ENCODE measurements at places on chromosomes 6 and 20.
A peak's percentile ranks its signal among the peaks of the same experiment; 100 is the strongest.

- no peak for DNase-seq
These were observed 319.1 kb upstream of the NT5E start for GRCh38 chr6:85130743-85131142.

GRCh38 chr20:43938932-43939761 lies 24.5 kb downstream of the TOX2 start:
- DNase-seq, result no peak

DNA sequence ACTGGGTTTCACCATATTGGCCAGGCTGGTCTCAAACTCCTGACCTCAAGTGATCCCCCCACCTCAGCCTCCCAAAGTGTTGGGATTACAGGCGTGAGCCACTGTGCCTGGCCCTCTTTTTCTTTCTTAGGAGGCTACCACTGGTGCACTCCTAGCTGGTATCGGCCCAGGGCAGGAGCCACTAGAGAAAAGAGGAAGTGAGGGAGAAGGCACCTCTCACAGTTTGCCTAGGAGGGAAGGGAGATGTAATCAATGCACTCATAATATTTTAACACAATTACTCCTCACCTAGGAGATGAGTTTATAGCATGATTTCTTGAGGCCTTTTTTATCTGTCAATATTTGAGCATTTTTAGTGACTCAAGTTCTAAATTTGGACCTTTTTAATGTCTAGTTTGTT lies 189.0 kb upstream of the SOX4 start:
- no peak for DNase-seq

- no peak for DNase-seq
These were observed 1.4 kb downstream of the AKIRIN2 start for GRCh38 chr6:87700397-87701343.

DNA sequence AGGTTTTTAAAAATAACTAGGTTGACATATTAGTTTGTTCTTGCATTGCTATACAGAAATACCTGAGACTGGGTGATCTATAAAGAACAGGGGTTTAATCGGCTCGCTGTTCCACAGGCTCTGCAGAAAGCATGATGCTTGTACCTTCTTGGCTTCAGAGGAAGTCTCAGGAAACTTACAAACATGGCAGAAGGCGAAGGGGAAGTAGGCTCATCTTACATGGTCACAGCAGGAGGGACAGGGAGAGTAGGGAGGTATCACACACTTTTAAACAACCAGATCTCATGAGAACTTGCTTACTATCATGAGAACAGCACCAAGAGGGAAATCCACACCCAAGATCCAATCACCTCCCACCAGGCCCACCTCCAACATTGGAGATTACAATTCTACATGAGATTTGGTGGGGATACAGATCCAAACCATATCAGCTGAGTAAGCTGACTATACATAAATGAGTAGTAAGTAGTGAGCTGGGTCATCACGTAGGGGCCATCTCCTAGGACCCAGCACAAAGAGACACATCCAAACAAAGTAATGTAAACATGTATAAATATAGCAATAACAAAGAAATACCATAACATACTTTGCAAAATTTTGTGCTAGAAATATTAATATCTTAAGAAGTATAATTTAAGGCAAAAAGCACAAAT lies 31.4 kb upstream of the SIRPG start:
- DNase-seq, result no peak

GRCh38 chr20:45395114-45395415 lies 13.0 kb upstream of the DBNDD2 start:
- no peak for DNase-seq

DNA sequence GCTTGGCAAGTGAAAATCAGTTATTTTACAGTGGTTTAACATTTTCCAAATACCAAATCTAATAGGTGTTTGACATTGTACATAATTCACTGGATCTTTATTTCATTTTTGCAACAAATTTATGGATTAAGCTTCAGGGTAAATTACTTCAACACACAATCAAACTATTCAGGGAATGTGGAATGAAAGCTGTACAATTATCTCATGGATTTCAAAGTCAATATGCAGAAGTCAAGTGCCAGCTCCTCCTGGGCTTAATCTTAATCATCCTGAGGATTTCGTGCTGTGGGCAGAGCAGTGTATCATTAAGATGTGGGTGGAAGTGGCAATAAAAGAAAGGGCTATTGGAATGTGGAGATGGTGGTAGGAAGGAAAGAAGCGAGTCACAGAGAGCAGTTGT lies 548.8 kb downstream of the COL12A1 start:
- no peak for DNase-seq

DNA sequence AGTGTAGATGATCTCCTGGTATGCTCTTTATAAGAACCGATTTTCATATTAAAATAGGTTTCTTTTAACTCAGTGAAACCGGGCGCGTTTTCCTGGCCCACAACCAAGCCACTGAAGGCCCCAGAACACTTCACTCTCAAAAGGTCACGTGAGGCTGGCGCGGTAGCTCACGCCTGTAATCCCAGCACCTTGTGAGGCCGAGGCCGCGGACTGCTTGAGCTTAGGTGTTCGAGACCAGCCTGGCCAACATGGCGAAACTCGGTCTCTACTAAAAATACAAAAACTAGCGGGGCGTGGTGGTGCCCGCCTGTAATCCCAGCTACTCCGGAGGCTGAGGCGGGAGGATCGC lies 402 bp upstream of the TAF8 start:
- DNase-seq, result no peak

DNA sequence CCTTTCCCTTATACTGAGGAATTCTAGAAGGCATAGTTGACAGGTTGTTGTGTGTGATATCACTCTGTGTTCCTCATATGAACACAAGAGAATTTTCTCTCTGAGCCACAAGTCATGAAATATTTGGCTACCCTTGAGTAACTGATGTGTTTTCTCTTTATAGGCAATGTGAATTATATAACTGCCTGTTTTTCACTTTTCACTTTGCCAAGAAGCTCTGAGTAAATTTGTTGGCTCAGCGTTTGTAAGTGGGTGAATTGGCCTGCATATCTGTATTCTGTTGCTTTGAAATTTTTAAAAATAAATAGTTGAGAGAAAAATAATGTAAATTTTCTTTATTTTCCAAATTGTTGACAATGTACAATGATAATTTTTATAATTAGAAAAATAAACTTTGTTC lies 5.2 kb upstream of the BTBD9 start:
- no peak for DNase-seq

DNA sequence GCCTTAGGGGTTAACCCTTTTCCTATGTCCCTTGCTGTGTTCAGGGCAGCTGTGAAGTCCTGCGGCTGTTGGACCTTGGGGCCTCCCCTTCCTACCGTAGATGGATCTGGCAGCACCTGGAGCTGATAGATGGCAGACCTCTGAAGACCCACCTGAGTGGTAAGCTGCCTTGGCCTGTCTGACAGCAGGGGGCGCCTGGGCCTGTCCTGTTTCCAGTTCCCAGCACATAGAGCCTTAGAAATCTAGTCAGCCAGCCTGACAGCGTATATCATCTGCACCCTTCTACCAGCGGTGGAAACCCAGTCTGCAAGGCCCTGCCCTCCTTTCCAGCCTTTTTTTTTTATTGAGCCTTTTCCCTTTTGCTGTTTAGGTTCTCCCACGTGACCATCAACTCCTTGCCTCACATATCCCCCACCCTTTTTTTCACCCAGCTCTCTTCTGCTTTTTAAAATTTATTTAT lies 26.6 kb downstream of the CNBD2 start:
- DNase-seq, result peak; percentile 58

GRCh38 chr20:61980647-61981583 lies 84.8 kb downstream of the TAF4 start:
- DNase-seq, result no peak

GRCh38 chr6:151247490-151247889 lies 7.7 kb downstream of the AKAP12 start:
- DNase-seq, result no peak

- DNase-seq, result no peak
These were observed 214.5 kb downstream of the SOX4 start for GRCh38 chr6:21808045-21808470.

DNA sequence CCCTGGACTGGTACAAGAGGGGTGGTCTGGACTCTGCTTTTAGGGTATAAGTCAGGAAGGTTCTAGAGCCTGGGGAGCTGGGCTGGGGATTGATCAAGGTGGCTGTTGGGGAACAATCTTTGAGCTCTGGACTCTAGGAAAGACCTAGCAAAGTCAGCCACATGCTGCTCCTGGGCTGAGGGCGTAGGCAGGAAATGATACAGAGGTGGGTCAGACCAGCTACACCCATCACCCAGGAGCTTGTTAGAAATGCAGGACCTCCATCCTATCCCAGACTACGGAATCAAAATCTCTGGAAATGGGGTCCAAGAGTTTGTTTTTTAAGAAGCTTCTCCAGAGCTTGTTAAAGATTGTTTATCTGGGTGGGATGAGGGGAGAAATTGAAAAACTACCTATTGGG lies 9.4 kb downstream of the ADTRP start:
- no peak for DNase-seq

DNA sequence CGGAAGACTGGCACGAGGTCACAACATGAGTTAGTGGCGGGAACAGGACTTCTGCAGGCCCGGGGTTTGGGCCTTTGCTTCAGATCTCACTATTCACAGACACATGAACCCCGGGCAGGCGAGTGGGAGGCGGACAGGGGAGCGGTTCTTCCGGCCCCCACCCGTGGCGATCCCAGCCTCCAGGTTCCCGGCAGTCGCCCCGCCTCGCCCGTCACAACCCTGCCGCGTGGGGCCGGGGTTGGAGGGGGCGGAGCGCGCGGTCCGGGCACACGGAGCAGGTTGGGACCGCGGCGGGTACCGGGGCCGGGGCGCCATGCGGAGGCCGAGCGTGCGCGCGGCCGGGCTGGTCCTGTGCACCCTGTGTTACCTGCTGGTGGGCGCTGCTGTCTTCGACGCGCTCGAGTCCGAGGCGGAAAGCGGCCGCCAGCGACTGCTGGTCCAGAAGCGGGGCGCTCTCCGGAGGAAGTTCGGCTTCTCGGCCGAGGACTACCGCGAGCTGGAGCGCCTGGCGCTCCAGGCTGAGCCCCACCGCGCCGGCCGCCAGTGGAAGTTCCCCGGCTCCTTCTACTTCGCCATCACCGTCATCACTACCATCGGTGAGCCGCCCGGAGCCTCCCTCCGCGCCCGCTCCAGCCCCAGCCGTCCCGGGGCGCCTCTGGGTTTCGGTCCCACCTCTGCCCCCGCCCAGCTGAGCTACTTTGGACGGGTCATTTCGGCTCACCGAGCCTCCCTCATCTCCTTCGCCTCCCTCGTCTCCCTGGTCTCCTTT lies at the start of gene KCNK15:
TSS of gene KCNK15 (plus strand) at position 268 of the 769 bp plus-strand sequence. CDS start at position 314, 46 bp downstream.
- DNase-seq, result no peak

GRCh38 chr6:38603966-38604365 lies 35.8 kb downstream of the BTBD9 start:
- no peak for DNase-seq

DNA sequence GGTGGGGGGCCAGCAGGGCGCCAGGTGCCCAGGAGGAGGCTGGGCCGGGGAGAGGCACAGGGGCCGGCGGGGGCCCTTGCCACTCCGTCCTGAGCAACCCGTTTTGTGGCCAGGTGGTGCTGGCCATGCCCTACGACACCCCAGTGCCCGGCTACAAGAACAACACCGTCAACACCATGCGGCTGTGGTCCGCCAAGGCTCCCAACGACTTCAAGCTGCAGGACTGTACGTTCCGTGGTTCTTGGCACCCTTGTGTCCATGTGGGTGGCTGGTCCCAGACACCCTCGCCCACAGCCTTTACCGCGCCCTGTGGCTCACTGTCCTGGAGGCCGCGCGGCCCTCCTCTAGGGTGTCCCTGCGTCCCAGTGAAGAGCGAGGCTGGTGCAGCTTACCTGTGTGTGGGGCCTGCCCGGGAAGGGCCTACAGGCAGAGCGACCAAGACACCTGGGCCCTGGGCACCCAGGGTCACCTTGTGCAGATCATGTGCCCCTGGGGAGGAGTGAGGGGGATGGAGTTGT lies 28.7 kb downstream of the PYGB start:
- no peak for DNase-seq

- no peak for DNase-seq
These were observed 92.3 kb upstream of the CARMIL1 start for GRCh38 chr6:25186919-25187318.

DNA sequence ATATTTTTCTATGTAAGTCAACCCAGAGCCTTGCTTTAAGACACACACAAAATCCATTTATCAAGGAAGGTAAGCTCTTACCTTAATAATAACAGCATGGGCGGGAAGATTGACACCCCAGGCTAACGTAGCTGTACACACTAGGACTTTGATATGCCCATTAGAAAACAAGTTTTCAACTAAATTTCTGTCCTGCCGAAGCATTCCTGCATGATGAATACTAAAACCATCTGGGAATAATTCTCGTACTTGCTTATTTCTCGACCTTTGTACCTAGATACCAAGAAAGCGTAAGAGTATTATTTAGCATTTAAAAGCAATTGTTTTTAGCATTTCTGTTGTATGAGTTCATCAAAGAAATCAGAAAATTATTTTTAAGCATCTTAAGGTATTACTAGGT lies 197.5 kb upstream of the SIM1 start:
- no peak for DNase-seq

DNA sequence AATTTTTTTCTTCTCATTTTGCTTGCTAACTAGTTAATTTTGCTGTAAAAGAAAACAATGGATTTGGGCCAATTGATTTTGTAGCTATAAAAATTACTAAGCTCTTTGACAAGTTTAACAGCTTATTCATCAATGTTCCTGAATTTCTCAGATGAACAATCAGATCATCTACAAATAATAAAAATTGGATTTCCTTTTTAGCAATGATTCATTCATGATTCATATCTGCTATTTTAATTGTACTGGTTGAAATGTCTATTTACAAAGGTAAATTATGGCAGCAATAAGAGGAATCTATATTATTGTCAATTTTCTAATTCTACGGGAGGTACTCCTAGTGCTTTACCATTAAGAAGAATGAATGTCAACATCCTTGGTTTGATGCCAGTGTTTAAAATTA lies 178.8 kb upstream of the BTBD3 start:
- no peak for DNase-seq

GRCh38 chr20:24855848-24856247 lies 93.2 kb upstream of the CST7 start:
- DNase-seq, result no peak

- no peak for DNase-seq
These were observed at the start of gene KIF13A for GRCh38 chr6:17987447-17987696. KIF13A (minus strand) TSS chr6:17987635; CDS start chr6:17987463, 172 bp downstream.

DNA sequence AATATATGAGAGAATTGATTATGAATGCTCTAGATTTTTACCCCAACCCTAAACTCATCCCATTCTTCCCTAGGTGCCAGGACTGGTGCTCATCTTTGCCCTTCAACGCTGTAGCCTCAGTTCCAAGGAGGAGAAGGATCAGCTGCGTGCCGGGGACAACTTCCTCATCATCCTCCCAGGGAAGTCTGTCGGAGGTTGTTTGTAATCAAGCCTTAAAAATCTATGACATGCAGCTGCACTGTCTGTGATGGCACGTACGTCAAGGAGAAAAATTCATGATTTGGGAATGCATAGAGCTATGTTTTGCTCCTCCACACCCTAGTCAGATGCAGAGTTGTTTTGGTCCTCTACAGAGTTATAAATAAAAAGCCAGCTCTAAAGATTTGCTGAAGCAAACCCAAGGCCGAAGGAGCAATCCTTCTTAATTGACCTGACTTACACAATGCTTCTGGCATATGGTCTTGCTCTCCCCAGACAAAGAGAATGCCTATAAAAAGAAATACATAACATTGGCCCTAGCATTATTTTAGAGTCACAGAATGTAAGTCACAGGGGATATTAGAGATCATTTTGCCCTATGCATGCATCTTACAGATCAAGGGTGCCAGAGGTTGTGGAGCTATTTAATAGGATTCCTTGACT lies 244.2 kb downstream of the HIVEP2 start:
- DNase-seq, result no peak

- no peak for DNase-seq
These were observed 117.5 kb downstream of the KCNQ5 start for GRCh38 chr6:72739368-72739779.

Data from stimulated activated CD8-positive, alpha-beta memory T cell treated with anti-CD3 and anti-CD28 coated beads, Interleukin-2, amount 100 ng/mL, for 1 hour (primary cell).